ENCODE measurements at places on chromosomes 13 and 19.

GRCh38 chr13:38419312-38419873 is 69.7 kb downstream of the UFM1 start:
- DNase-seq, result no peak

DNA sequence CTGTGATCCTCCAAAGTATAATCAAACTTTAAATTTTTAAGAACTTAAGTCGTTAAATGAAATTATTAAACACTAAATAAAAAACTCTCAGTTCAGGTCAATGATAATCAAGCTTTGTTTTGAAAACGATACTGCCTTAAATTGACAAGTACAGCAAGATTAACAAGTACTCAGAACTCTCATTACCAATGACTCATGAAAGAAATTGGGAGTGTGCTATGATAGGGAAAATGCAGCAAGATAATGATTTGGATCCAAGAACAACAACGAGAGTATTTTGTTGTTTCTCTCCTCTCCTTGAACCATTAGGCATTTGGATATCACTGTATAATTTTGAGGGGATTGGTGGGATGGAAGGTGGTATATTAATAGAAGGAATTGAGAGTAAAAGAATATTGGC is 10.2 kb downstream of the N4BP2L2 start:
- no peak for DNase-seq

DNA sequence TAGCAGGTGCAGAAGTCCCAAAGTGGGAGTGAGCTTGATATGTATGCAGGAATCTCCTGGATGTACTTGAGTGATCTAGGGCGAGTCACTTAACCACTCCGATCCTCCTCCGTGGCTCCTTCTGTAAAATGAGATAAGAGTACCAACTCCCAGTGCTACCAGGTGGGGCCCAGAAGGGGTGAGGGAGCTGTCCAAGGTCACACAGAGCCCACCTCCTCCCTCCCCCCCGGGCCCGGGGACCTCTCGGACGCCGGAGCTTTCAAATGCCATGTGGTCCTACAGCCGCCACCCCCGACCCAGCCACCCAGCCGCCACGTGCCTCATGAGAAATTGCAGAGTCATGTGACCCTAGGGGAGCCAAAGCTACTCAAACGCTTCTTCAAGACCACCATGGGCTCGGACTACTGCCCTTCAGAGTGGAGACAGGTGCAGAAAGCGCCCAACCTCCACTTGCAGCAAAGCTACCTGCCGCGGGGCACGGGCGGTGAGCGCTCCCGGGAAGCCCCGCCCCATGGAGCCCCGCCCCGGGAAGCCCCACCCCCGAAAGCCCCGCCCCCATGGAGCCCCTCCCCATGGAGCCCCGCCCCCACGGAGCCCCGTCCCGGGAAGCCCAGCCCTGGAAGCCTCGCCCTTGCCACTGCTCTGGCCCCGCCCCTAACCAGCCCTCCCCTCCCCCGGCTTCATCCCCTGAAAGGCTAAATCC is 10.1 kb upstream of the ZNF358 start:
- no peak for DNase-seq

DNA sequence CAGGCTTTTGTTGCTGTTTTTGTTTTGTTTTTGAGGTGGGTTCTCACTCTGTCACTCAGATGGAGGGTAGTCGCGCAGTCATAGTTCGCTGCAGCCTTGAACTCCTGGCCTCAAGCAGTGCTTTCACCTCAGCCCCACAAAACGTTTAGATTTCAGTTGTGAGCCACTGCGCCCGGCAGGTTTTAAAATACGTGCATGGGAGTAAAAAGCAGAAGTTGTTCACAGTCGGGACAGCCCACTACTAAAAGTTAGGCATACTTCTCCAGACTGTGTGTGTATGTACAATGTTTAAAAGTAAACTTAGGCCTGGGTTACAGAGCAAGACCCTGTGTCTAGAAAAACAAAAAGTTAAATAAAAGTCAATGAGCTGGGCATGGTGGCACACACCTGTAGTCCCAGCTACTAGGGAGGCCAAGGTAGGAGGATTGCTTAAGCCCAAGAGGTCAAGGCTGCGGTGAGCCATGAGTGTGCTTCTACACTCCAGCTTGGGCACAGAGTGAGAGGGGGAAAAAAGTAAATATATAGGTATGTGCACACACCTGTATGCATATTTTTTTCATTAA is 6.1 kb downstream of the SAFB start:
- no peak for DNase-seq

DNA sequence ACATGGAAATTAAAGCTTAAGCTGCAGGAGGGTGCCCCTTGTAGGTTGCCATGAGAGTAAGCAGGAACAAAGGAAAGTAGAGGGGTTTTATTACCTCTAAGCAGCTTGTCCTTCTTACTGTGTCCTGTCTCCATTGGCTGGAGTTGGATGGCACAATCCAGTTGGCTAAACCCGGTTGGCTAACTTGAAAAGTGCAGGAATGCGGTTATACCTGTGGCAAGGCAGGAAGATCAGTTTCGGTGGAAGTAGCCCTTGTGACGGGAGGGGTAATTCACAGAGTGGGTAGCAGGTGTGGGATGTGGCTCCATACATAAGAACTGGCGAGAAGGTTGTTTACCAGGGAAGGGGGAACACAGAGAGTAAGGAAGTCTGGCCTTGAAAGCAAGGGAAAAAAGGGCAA is 3.2 kb downstream of the ZNF726 start:
- DNase-seq, result no peak

- DNase-seq, result peak; percentile 69
These were observed 13.6 kb upstream of the C5AR1 start for GRCh38 chr19:47296036-47296435.

GRCh38 chr19:5183616-5184015 is 157.0 kb downstream of the PTPRS start:
- DNase-seq, result no peak

- DNase-seq, result no peak
These were observed 4.9 kb upstream of the RGCC start for GRCh38 chr13:41452462-41452861.

DNA sequence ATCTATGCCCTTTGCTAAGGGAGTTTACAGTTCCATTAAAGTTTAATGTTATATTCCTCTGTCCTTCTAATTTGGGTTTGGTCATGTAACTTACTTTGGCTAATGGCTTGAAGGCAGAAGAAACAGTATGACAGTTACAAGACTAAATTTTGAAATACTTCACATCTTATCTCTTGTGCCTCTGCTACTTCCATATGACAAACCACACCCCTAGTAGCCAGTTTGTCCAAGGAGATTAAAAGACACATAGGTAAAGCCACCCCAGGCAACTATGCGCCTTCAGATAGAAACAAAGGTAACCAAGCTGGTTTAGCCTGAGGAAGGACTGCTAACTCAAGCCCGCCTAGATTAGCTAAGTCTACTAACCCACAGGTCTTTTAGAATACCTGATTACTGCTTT is 273.4 kb upstream of the MIR17HG start:
- no peak for DNase-seq

DNA sequence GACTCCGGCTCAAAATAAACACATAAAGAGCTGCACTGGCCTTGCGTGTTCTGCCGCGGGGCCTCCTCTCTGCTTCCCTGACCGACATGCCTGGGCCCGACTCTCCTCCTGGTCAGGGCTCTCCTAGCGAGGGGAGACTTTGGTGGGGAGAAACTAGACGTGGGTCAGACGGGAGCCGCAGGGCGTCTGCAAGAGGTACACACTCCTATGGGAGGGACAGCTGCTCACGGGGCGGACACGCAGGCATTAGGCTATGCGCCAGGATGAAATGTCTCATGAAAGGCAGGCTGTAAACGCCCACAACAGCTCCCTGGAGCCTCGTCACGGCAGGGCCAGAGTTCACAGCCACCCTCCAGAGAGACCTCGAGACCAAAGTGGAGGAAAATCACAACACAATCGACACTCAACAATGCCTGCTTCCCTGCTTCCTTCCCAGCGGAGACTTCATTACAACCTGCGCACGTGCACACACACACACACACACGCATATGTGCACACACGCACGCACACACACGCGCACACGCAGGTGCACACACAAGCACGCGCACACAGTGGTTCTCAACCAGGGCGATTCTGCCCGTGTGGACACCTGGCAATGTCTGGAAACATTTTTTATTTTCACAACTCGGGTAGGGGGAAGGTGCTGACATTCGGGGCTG is 5.8 kb downstream of the SLC39A3 start:
- DNase-seq, result no peak

DNA sequence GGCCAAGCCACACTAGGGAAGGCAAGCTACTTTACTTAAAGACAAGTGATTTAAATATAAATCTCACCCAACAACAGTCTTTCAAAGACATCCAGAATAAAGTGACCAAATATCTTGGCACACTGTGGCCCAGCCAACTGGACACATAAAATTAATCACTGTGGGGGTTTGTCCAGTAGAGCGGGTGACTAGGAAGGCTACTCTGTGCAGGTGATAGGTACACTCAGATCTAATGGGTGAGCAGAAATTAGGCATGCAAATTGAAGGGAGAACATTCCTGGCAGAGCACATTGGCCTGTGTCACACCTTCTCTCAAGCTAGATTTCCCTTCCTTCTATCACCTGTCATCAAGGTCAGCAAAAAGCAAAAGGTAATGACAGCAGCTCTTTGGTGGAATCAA is 23.4 kb upstream of the CYSLTR2 start:
- DNase-seq, result no peak

DNA sequence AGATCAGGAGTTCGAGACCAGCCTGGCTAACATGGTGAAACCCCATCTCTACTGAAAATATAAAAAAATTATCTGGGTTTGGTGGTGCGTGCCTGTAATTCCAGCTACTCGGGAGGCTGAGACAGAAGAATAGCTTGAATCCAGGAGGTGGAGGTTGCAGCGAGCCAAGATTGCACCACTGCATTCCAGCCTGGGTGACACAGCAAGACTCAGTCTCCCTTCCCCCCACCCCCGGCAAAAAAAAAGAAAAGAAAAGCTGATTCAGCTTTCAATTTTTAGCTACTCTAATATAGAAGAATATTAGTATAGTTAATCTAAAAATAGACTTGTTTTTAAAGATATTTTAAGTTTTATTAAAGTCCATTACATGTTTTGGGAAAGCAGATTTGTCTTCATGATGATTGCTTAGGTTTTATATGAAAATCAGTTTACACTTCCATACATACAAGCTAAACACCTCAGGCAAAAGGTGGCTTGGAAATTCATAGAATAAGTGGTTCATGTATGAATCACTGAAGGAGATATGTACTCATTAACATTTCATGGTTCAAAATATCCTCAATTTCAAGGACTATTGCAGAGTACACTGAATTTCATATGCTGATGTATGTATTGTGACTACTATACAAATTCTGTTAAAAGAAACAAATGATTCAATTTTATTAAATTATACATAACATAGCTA is 165.2 kb downstream of the TDRD3 start:
- DNase-seq, result no peak

GRCh38 chr19:40811478-40812341 is 12.7 kb downstream of the EGLN2 start:
- DNase-seq, result no peak

DNA sequence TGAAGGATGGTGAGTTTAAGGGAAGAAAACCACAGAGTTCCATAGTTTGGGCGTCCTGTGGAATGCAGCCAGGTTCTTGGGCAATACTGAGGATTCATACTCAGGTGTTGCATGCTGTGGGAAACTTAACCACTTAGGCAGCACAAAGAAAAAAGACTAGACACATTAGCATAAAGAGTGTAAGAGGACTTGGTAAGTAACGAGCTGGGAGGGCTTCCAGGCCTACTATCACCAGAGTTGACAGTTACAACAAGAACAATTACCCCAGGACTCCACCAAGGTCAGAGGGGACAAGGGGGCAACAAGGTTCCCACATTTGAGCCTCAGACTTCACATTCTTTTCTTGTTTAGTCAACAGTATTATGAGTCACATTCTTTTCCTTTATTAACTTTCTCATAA is 33.2 kb downstream of the KCTD12 start:
- DNase-seq, result no peak

DNA sequence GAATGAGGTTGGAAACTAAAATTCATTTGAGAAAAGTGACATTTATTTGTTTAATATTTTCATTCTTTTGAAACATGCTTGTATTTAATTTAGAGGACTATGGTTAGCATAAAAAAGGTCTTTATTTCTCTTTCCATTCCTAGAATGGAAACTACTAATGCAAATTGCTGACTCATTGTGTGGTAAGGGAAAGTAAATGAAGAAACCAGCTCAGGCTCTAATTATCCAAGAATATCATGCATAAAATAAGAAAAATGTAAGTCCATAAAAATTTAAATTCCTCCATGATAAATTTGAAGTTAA is 777.0 kb upstream of the SLITRK1 start:
- DNase-seq, result no peak

DNA sequence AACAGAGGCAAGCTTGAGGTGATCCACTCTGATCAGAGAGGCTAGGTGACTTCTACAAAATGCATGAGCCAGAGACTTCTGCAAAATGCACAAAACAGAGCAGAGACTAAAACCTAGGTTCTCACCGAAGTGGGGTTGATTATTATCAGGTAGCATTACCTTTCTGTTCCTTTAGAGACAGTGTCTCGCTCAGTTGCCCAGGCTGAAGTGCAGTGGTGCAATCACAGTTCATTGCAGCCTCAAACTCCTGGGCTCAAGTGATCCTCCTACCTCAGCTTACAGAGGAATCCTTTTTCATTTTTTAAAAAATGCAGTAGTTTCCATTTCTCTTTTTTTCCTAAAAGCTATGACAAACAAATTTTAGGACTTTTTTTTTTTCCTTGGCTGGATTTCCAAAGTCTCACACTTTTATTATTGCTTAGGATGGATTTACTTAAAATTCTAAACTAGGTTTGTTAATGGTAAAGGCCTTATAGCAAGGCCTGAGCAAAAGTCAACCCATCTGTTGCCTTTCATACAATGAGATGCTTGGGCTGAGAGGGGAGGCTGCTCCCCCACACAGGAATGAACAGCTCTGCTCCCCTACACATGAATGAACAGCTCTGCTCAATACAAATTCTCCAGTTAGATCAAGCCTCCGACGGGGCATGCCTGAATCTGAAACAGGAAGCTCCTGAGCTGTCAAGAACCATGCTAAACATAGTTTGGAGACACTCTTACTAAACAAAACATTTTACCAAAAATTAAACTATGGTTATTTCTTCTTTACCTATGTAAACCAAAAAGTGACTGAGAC is 18.8 kb upstream of the TNFRSF19 start:
- no peak for DNase-seq

Measured in activated CD4-positive, alpha-beta T cell treated with anti-CD3 and anti-CD28 coated beads, Interleukin-2, amount 50 U/mL, for 4 hours (primary cell).